Psoas muscle (tissue), 8 donors: ENCODE measurements at places on chromosomes 2 and 18. TPM values are rescaled to one million over a fixed set of nuclear protein-coding genes. Genes with fewer than 3 reads are reported as not detected.

GRCh38 chr2:55934337-55934736, 10.8 kb upstream of the EFEMP1 start:
- no peaks in the 10 kb centered on the region for H3K4me1 ChIP-seq
- H3K36me3 ChIP-seq: no peaks in the 10 kb centered on the region
- no peaks in the 10 kb centered on the region for H3K27me3 ChIP-seq

GRCh38 chr2:29619689-29620088, 301.7 kb downstream of the ALK start:
- no peak overlapping the region for H3K4me3 ChIP-seq
- no peaks in the 10 kb centered on the region for H3K36me3 ChIP-seq
- no peak for DNase-seq
- no peaks in the 10 kb centered on the region for H3K27me3 ChIP-seq

DNA sequence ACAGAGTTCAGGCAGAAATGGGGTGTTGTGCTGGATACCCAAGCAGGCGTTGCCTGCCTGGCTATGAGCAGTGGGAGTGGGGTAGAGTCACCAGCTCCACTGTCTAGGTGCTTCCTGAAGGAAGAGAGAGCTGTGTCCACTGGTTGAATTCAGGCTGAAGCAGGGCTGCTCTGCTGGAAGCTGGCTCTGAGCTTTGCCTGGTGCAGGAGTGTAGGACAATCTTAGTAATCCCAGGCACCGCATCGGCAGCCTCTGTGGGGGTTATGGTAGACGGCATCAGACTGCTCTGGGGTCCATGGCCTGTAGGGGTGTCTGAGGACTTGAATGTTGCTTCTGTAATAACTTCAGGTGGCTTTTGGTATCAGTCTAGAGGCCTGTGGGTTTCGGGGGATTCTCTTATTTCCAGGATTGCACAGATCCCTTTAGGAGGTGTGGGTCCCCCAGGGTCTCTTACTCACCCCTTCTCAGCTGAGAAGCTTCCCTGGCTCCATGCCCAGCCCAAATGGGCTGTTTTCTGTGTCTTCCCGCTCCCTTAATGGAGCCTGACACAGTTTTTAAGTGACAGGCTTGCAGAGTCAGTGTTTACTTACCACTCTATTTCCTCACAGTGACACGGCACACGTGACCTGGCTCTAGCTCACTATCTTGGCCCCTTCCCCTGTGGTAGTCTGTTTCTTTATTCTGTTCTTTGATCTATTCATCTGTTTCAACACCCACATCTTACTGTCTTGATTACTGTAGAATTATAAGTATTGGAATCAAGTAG, 644.3 kb downstream of the CBLN2 start:
- H3K4me1 ChIP-seq: no peaks in the 10 kb centered on the region
- no peaks in the 10 kb centered on the region for H3K27me3 ChIP-seq
- no peak overlapping the region for H3K4me3 ChIP-seq

DNA sequence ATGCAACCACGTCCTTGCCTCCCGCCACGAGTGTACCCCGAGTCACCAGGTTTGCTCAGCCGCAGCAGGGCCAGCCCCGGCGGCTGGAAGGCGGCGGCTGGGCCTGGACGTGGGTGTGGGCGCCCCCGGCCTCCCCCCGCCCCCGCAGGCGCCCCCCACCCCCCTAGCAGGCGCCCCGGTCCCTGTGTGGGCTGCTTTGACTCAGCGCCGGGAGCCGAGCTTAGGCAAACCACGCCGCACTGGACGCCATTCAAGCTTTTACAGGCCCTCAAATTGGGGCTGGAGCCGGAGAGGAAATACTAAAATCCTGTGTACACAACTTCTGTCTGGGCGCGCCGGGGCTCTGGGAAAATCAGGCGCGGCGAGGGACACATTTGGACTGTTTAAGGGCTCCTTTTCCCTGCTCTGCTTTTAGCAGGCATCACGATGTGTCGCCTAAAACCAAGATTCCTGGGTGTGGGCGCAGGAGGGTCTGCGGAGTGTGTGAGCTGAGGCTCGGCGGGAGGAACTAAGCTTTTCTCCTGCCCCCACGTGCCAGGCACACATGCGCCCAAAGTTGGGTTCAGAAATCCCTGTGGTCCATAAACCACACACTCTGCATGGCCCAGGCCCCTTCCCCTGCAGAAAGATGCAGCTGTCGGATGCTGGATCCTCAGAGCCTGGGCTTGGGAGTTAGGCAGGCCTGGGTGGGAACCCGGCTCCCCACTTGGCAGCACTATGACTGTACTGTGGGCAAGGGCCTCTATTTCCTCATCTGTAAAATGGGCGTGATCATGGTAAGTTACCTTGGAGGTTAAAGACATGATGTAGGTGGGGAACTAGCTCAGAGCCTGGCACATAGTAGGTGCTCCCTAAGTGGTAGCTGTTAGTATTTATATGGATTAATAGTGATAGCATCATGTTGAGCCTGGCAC, 57.6 kb downstream of the ATOH8 start:
- no peak overlapping the region for H3K27ac ChIP-seq
- H3K27me3 ChIP-seq: no peaks in the 10 kb centered on the region
- H3K4me3 ChIP-seq: no peak overlapping the region
- no peaks in the 10 kb centered on the region for H3K36me3 ChIP-seq
- peak; percentile 63 for DNase-seq
- H3K4me1 ChIP-seq: peaks cover 3% of the 10 kb centered on the region

GRCh38 chr2:203973676-203974075, 37.1 kb downstream of the ICOS start:
- no peak for DNase-seq
- no peak overlapping the region for H3K27ac ChIP-seq
- H3K27me3 ChIP-seq: no peaks in the 10 kb centered on the region
- no peak overlapping the region for H3K4me3 ChIP-seq

GRCh38 chr2:28488858-28489575, 6.8 kb upstream of the PLB1 start:
- no peaks in the 10 kb centered on the region for H3K36me3 ChIP-seq
- no peak for DNase-seq
- no peak overlapping the region for H3K4me3 ChIP-seq
- no peak overlapping the region for H3K27ac ChIP-seq
- H3K4me1 ChIP-seq: no peaks in the 10 kb centered on the region
- no peaks in the 10 kb centered on the region for H3K27me3 ChIP-seq

DNA sequence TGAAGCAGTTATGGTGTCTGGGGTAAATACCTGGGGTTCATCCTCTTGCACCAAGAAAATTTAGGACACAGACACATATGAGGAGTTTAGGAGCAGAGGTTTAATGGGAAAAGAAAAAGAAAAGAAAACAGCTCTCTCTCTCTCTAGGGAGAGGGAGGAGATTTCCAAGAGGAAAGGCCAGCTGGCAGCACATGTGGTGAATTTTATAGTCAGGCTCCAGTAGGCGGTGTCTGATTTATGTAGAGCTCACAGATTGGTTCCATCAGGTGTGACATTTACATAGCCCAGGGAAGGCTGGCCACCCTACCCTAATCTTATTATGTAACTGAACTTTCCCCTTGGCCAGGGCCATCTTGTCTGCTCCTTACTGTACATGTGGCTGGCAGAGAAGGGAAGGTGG, 297.5 kb upstream of the RGPD4 start:
- no peak for DNase-seq
- no peak overlapping the region for H3K27ac ChIP-seq
- no peak overlapping the region for H3K4me3 ChIP-seq
- no peaks in the 10 kb centered on the region for H3K4me1 ChIP-seq
- no peaks in the 10 kb centered on the region for H3K36me3 ChIP-seq

GRCh38 chr2:236573066-236573929, 3.7 kb downstream of the ACKR3 start:
- no peaks in the 10 kb centered on the region for H3K27me3 ChIP-seq
- DNase-seq: no peak
- H3K4me1 ChIP-seq: peaks cover 52% of the 10 kb centered on the region
- peak overlapping the region; percentile 65 for H3K4me3 ChIP-seq
- peak overlapping the region; percentile 57 for H3K27ac ChIP-seq

DNA sequence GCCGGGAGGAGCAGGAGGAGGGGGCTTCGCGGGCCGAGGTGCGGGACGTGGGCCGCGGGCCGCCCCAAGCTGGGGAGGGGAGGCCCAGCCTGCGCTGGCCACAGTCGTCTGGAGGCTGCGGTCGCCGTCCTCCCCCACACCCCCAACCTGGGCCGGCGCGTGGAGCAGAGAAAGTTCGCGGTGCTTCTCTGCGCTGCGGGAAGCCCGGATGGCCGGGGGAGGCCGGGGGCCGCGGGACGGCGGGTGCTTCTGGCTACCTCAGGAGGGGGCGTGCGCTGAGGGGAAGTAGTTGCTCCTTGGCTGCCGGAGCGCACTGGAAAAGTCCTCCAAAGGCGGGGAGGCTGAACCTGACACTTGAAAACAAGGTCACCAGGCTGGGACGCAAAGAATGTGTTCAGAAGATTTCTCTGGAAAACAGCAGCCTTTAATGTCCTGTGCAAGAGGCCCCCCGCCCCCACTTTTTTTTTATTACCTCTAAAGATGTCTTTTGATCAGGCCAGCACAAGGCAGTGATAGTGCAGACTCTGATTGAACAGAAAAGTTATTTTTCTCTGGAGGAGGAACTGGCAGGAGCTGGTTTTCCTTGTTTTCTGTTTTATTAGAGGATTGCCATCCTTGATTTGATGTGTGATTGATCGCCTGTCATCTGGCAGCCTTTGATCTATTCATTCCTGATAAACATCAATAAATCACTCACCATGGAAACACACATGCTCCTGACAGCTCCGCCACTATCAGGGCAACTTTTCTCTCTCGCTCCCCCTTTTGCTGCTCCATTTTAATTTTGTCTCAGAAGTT, 1.6 kb downstream of the TSHZ1 start:
- peaks cover 58% of the 10 kb centered on the region for H3K4me1 ChIP-seq
- no peaks in the 10 kb centered on the region for H3K27me3 ChIP-seq
- no peaks in the 10 kb centered on the region for H3K36me3 ChIP-seq
- DNase-seq: peak; percentile 73
- peak overlapping the region; percentile 91 for H3K27ac ChIP-seq

RAB17 gene
- total RNA-seq: 1.1 TPM

GRCh38 chr2:27446057-27446456, 3.9 kb downstream of the KRTCAP3 start:
- H3K4me1 ChIP-seq: peaks cover 15% of the 10 kb centered on the region
- H3K27ac ChIP-seq: no peak overlapping the region
- DNase-seq: no peak
- no peak overlapping the region for H3K4me3 ChIP-seq

GRCh38 chr2:71461304-71461671, 7.9 kb downstream of the DYSF start:
- no peak overlapping the region for H3K4me3 ChIP-seq
- no peak for DNase-seq
- peaks cover 98% of the 10 kb centered on the region for H3K4me1 ChIP-seq

DNA sequence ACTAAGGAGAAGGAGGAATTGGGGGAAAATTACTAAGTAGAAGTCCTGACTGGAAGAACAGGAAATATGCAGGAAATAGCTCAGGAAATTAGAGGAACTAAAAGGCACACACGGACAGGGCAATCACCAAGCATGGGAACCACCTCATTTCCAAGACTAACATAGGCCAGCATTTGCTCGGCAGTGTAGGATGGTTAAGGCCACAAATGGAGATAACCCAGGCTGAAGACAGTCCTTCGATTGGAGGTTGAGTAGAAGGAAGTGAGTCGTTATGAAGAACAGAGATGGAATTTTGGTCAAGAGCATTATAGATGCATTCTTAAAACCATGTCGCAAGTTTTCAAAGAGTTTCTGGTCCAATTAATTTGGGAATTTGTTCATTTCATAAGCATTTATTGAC, 401.4 kb downstream of the ALK start:
- no peak overlapping the region for H3K4me3 ChIP-seq
- DNase-seq: no peak
- peaks cover 7% of the 10 kb centered on the region for H3K4me1 ChIP-seq
- H3K27me3 ChIP-seq: no peaks in the 10 kb centered on the region
- H3K27ac ChIP-seq: no peak overlapping the region

MERTK gene
- total RNA-seq: 4.2 TPM

- no peaks in the 10 kb centered on the region for H3K27me3 ChIP-seq
- peaks cover 38% of the 10 kb centered on the region for H3K36me3 ChIP-seq
- H3K4me1 ChIP-seq: no peaks in the 10 kb centered on the region
These were observed 12.9 kb downstream of the STAT1 start for GRCh38 chr2:191001032-191001431.

GRCh38 chr2:71926876-71927756, 220.5 kb downstream of the CYP26B1 start:
- H3K36me3 ChIP-seq: no peaks in the 10 kb centered on the region
- H3K4me3 ChIP-seq: no peak overlapping the region
- no peak overlapping the region for H3K27ac ChIP-seq
- H3K27me3 ChIP-seq: no peaks in the 10 kb centered on the region
- H3K4me1 ChIP-seq: peaks cover 9% of the 10 kb centered on the region

FBXO48 gene
- total RNA-seq: 0.90 TPM

GRCh38 chr2:45140675-45141074, 131.4 kb upstream of the SIX2 start:
- DNase-seq: no peak
- no peak overlapping the region for H3K4me3 ChIP-seq
- H3K36me3 ChIP-seq: no peaks in the 10 kb centered on the region
- no peak overlapping the region for H3K27ac ChIP-seq

- no peaks in the 10 kb centered on the region for H3K27me3 ChIP-seq
- H3K4me3 ChIP-seq: no peak overlapping the region
These were observed 627.3 kb downstream of the IRS1 start for GRCh38 chr2:226172309-226172708.

TUBA4B gene
- total RNA-seq: not detected

GCG gene
- total RNA-seq: not detected

DNA sequence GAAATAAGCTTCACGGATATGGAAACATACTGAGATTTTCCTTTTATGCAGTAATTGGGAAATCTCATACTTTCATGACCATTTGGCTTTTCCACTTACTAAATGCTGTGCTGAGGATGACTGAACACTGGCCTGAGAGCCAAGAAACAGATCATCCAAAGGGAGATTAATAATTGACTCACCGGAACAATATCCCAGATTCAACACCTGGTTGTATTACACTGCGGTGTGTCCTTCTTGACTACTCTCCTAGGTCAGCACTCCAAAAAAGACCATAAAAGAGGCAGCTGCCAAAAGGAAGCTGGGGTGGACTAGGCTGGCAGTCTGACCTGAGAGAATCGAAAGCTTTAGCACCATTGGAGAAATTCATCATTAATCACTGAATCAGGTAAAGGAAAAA, 469.1 kb downstream of the CBLN2 start:
- H3K4me3 ChIP-seq: no peak overlapping the region
- DNase-seq: no peak
- H3K4me1 ChIP-seq: no peaks in the 10 kb centered on the region
- H3K36me3 ChIP-seq: no peaks in the 10 kb centered on the region

GRCh38 chr2:231115651-231116050, 9.2 kb downstream of the HTR2B start:
- H3K36me3 ChIP-seq: peaks cover 4% of the 10 kb centered on the region
- peaks cover 9% of the 10 kb centered on the region for H3K4me1 ChIP-seq
- no peak for DNase-seq
